ENCODE measurements at places on chromosomes 16 and 17. TPM values are rescaled to one million over a fixed set of nuclear protein-coding genes. Genes with fewer than 3 reads are reported as not detected.

- H3K36me3 ChIP-seq: no peaks in the 10 kb centered on the region
- H3K27ac ChIP-seq: no peak overlapping the region
- no peaks in the 10 kb centered on the region for H3K4me1 ChIP-seq
- no peak overlapping the region for H3K4me3 ChIP-seq
- H3K27me3 ChIP-seq: no peaks in the 10 kb centered on the region
Observed at GRCh38 chr16:54546521-54546920, 259.9 kb upstream of the IRX3 start.

- H3K27me3 ChIP-seq: no peaks in the 10 kb centered on the region
- peak overlapping the region; percentile 91 for H3K27ac ChIP-seq
- DNase-seq: no peak
- peaks cover 24% of the 10 kb centered on the region for H3K4me1 ChIP-seq
Observed at GRCh38 chr16:30875871-30876801, 17.7 kb downstream of the BCL7C start.

DNA sequence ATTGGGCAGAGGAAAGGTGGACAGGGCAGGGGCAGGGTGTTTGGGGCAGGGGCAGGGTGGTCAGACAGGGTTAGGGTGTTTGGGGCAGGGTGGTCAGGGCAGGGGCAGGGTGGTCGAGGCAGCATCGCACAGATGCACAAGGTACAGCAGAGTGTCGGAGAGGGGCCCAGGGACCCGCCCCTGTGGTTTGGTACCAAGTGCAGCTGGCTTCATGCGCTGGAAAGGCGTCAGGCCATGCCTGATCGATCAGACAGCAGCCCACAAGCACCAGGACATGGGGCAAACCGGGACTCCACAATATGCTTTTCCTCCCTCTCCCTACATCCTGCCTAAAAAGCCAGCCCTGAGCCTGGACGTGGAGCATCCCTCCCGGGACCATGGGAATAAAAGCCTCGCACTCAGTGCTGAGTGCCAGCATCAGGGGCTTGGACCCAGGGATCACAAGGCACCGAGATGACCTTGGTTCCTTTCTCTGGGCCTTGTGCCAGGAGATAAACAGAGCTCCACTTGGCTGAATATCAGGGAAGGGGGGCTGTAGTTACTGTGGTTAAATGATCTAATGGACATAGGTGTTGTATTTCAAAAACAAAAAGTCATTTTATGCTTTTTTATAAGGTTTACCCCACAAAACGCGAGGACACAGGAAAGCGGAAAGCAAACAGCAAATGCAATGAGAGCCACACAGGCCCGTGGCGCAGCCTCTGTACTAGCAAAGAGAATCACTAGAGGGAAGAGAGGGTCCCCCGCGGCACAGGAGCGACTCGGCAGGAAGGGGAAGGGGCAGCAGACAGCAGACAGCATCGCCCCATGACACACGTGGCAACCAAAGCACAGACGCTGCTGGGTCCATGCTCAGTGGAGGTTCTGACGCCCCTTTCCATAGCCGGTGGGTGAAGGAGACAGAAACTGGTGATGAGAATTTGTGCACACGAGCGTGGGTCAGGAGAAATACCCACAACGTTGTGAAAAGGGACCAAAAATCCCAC, 5.3 kb upstream of the HEXD start:
- H3K27ac ChIP-seq: no peak overlapping the region
- H3K4me3 ChIP-seq: no peak overlapping the region
- H3K27me3 ChIP-seq: no peaks in the 10 kb centered on the region
- peaks cover 21% of the 10 kb centered on the region for H3K4me1 ChIP-seq
- DNase-seq: no peak

- H3K4me1 ChIP-seq: no peaks in the 10 kb centered on the region
- H3K27ac ChIP-seq: no peak overlapping the region
- DNase-seq: no peak
- H3K36me3 ChIP-seq: no peaks in the 10 kb centered on the region
Observed at GRCh38 chr16:52318302-52319009, 228.5 kb downstream of the TOX3 start.

DNA sequence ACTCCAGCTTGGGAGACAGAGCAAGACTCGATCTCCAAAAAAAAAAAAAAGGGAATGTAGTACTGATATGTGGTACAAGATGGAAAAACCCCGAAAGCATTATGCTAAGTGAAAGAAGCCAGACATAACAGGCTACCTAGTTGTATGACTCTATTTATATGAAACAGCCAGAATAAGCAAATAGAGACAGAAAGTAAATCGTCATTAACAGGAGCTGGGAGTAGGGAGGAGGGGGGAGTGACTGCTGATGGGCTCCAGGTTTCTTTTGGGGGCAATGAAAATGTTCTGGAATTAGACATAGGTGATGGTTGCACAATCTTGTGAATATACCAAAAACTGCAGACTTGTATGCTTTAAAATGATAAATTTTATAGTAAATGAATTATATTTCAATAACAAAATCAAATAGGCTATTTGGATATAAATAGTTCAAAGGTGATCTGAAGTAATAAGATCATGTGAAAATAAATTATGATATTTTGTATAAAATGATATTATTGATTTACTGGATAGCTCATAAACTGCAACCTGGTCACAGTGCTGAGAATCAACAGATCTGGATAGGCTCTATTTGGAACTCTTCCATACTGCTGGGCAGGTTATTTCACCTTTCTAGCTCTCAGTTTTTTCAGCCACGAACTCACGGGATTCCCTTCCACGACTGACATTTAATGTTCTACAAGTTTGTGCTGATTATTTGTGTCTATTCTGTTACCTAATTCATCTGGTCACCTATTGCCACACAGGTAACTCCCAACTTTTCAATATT, 27.1 kb downstream of the ZNF652 start:
- DNase-seq: no peak
- no peaks in the 10 kb centered on the region for H3K36me3 ChIP-seq

- H3K27me3 ChIP-seq: no peaks in the 10 kb centered on the region
- no peak overlapping the region for H3K4me3 ChIP-seq
- no peak overlapping the region for H3K27ac ChIP-seq
- DNase-seq: no peak
Observed at GRCh38 chr16:57503366-57503765, 17.1 kb upstream of the DOK4 start.

GRCh38 chr16:74887084-74887483, 97.8 kb downstream of the WDR59 start:
- H3K27me3 ChIP-seq: no peaks in the 10 kb centered on the region
- peaks cover 46% of the 10 kb centered on the region for H3K36me3 ChIP-seq
- DNase-seq: no peak
- H3K27ac ChIP-seq: no peak overlapping the region
- no peak overlapping the region for H3K4me3 ChIP-seq

DNA sequence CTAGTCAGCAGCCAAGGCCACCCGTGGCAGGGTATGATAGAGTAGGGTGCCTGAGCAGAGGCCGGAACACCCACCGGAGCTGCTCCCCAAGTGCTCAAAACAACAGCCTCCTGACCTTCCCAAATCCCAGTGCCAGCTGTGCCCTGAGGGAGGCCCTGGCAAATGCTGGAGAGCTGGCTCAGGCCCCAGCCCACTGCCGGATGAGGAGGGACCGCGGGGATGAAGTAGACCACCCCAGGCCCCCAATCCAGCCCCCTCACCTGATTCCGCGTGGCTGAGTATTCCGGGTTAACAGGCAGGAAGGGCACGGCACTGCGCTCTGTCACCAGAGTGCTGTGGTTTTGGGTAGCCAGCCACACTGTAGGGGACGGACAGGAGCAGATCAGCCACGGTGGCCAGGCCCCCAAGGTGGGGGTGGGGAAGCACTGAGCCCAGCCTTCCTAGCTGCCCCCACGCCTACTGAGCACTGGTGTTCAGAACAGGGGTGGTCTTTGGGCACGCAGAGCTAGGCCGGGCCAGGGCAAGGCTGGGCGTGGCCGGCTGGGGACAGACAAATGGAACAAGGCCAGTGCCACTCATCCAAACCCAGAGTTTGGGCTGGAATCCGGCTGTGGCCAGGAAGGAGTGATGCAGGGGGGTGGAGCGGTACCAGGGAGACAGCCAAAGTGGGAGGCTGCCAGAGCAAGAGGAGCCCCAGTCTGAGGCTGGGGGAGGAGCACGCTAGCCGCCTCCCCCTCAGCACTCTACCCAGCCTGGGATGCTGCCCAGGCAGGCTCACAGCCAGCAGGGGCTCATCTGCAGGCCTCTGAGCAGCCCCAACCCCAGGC, 9.1 kb downstream of the TP53I13 start:
- no peaks in the 10 kb centered on the region for H3K27me3 ChIP-seq
- no peaks in the 10 kb centered on the region for H3K36me3 ChIP-seq

DNA sequence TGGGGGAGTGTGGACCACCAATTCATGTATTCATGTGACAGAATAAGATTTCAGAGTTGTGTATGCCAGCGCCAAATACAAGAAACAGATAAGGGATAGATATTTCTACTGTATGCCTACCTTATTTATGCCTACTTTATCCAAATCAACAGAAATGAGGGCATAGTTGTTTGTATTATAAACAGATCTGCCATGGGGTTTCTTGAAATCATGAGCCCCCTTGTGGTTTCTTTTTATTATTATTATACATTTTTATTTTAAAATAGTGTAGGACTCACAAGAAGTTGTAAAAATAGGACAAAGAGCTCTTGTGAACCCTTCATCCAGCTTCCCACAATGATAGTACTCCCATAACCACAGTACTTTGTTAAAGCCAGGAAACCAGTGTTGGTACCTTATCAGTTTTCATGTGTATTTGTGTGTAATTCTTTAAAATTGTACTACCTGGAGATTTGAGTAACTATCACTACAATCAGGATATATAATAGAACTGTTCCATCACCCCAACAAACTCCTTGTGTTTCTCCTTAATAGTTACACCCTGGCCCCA, 229.4 kb downstream of the CCDC182 start:
- DNase-seq: no peak
- H3K27me3 ChIP-seq: no peaks in the 10 kb centered on the region
- peaks cover 2% of the 10 kb centered on the region for H3K4me1 ChIP-seq
- H3K27ac ChIP-seq: no peak overlapping the region

DNA sequence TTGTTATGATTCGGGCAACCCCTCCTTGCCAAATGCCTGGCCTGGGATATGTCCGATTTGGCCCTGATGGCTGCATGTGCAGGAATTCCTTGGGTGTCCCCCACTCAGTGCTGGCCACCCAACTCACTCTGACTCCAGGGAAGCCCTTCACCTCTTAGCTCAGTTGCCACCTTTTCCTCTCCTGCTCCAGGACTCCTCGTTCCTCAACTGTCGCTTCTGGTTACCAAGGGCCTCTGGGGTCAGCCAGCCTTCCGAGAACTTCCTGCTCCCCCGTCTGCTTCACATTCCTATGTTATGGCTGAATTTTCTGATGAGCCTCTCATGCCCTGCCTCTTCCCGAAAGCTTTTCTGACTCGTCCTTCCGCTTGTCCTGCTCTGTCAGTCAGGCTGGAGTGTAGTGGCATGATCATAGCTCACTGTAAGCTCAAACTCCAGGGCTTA, 63.5 kb downstream of the SPACA3 start:
- no peaks in the 10 kb centered on the region for H3K36me3 ChIP-seq
- no peak overlapping the region for H3K27ac ChIP-seq
- peak; percentile 8 for DNase-seq
- H3K4me1 ChIP-seq: no peaks in the 10 kb centered on the region
- H3K27me3 ChIP-seq: no peaks in the 10 kb centered on the region
- no peak overlapping the region for H3K4me3 ChIP-seq

DNA sequence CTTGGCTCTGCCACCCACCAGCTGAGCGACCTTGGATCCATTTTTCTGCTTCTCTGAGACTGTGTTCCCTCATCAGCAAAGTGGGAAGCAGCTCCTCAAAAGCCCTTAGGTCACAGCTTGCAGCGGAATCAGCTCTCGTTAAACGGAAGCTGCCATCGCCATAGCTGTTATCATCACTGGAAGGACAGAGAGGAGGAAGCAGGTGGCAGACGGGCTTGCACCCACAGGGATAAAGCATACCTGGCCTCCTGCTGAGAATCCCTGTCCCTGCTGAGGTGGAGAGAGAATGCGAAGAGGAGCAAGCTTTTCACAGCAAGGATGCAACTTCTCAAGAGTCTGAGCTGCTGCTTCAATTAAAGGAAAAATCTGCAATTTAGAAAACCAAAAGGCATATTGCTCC, 106.6 kb downstream of the CLEC16A start:
- no peaks in the 10 kb centered on the region for H3K4me1 ChIP-seq
- H3K27ac ChIP-seq: no peak overlapping the region
- no peak for DNase-seq

DNA sequence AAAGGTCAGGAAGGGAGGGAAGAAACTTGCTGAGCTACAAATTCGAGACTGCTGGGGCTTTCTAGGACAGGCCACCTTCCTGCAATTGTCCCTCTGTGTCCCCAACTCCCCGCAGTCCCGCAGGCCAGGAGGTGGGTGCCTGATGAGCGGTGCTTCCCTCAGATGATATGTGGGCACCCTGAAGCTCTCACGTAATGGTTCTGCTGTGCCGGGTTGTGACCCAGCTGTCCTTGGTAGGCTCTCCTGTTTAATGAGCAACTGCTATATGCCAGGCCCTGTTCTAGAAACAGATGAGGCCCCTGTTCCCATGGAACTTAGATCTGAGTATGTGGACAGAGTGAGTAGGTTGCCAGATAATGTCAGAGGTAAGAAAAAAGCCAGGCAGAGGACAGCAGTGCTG, 22.0 kb upstream of the MYO15B start:
- DNase-seq: no peak
- no peak overlapping the region for H3K27ac ChIP-seq
- no peaks in the 10 kb centered on the region for H3K27me3 ChIP-seq
- peaks cover 14% of the 10 kb centered on the region for H3K4me1 ChIP-seq

- no peaks in the 10 kb centered on the region for H3K27me3 ChIP-seq
- DNase-seq: no peak
- peaks cover 74% of the 10 kb centered on the region for H3K4me1 ChIP-seq
Observed at GRCh38 chr17:6706996-6707395, 6.2 kb downstream of the SLC13A5 start.

DNA sequence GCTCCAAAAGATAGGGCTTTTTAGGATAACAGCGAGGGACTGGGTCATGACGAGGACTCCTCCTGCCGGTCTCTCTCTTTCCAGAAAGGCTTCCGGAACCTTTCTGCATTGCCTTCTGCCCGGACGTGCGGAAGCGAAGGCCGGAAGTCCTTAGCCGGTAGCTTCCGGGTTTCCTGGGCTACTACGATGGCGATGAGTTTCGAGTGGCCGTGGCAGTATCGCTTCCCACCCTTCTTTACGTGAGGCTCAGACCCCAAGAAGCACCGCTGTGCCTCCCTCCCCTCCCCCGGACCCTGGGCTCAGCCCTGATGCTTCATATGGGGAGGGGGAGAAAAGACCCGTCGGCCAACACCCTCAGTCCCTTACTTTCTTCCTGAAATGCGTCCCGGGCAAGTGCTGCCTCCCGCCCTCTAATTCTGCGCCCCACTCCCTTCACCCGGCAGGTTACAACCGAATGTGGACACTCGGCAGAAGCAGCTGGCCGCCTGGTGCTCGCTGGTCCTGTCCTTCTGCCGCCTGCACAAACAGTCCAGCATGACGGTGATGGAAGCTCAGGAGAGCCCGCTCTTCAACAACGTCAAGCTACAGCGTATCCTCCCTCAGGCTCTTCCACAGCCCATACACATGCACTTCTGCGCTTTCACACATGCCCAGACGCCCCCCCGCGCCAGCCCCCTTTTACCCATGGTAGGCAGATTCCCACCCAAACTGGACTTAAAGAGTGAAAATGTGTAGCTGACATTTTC, at the start of gene VPS25:
TSS of gene VPS25 (plus strand) at position 160 of the 746 bp plus-strand sequence. CDS start at position 187, 27 bp downstream.
- H3K4me1 ChIP-seq: peaks cover 14% of the 10 kb centered on the region
- H3K27ac ChIP-seq: peak within 1 kb of the TSS; percentile 75
- peak within 1 kb of the TSS; percentile 73 for H3K4me3 ChIP-seq

- no peaks in the 10 kb centered on the region for H3K36me3 ChIP-seq
- H3K27ac ChIP-seq: no peak overlapping the region
- H3K4me3 ChIP-seq: no peak overlapping the region
- no peaks in the 10 kb centered on the region for H3K4me1 ChIP-seq
- no peak for DNase-seq
Observed at GRCh38 chr17:78252111-78252634, 20.7 kb downstream of the TMEM235 start.

TNS4 gene
- polyA plus RNA-seq: not detected

CCL16 gene
- 21.7 TPM for polyA plus RNA-seq

KRTAP2-1 gene
- not detected for polyA plus RNA-seq

NME2 gene
- polyA plus RNA-seq: 310 TPM

KRT23 gene
- polyA plus RNA-seq: 0.24 TPM

KCNH6 gene
- not detected for polyA plus RNA-seq

All from liver (tissue), 10 donors.